ENCODE measurements at places on chromosomes 3 and 15.

- no peak for DNase-seq
Observed at GRCh38 chr3:134615743-134616142, 35.1 kb downstream of the KY start.

DNA sequence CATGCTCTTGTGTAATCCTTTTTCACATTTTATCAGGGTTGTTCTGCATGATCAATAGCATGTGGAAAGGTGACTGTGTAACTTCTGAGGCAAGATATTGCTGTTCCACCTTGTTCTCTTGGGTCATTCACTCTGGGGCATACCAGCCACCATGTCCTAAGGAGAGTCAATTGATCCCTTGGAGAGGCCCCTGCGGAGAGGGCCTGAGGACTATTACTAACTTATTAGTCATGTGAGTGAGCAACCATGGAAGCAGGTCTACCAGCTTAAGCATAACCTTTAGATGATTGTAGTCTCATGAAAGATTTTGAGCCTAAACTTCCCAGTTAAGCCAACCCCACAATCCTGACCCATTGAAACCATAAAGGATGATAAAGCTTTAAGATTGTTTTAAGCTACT, 22.0 kb upstream of the COL6A5 start:
- DNase-seq, result no peak

DNA sequence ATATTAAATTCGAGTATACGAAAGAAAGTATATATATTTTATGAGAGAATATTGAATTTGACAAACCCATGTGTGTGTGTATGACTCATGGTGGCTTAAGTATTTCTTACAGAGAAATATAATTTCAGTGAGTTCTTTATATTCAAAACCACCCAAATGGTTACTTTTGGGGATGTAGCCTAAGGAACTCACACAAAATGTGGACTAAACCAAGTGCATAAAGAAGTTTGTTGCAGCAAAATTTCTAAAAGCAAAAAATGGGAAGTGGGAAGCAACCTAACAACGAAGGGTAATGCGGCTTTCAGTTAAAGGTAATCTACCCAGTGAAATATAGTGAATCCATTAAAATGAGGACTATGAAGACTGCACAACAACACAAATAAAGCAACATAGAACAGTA, 277.1 kb downstream of the EDEM1 start:
- DNase-seq, result no peak

DNA sequence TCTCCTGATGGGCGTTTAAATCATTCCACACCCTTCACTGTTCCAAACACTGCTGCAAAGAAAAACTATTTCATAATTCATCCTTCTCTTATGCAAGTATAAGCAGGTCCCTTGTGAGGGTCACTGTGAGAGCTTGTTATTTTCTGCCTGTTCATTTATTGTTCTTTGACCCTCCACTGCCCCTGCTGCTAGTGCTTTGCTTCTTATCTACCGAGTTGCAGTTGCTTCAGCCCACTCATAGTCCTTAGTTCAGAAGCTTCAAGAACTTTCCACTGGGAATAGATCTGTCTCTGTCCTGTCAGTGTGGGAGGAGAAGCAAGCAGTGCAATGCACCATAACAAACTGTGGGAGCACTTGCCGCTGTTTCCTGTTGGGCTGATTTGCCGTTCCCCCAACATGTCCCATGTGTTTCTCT, 39.8 kb downstream of the RIOX2 start:
- no peak for DNase-seq

DNA sequence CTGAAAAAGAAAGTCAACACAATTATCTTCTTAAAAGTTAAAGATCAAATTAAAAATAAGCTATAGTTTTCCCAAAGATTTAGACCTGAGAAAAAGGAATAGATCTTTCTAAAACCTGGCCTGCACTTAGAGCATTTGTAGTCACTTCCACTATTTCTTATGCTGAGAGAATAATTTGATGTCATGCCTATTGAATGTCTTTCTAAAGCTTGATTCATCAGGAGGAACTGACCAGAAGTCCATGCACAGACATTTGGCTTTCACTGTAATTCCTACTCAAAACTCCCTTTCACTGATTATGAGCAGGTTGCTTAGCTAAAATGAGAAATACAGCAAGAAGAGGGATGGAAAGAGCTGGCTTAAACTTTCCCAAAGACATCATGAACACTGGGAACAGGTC, 4.3 kb downstream of the GREM1 start:
- DNase-seq, result no peak

DNA sequence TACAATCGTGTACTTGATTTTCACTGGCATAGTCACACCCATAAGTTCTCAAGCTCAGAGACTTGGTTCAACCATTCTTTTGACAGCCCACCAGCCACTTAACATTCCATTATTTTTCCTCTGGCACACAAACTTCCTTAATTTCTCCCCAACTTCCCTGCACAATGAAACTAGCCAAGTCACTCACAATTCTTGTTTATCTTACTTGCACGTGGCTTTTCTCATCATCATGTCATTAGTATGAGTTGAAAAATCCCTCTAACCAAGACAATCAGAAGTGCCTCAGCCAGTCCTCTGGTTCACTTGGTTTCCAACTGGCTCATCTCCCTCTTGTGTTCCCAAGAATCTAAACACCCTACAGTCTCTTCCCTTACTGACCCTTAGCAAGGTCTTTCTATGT, 110.5 kb upstream of the PTPRG start:
- no peak for DNase-seq

DNA sequence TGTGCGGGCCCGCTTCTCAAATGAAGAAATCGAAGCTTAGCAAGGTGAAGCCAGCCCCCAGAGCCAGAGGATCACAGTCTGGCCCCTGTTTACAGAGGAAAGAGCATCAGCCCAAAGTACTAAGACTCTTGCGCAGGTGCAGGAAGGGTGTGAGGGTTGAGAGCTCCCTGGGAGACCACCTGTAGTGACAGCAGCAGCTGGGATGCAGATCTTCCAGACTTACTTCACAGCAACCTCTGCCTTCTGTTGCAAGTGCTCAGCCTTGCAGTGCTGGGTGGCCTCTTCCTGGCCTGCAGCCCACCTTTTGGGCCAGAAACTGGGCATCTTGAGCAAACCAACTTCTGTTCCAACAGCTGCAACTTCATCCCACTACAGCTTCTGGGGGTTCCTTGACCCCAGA, 19.7 kb downstream of the SPATA12 start:
- DNase-seq, result no peak

- DNase-seq, result no peak
Observed at GRCh38 chr15:51094606-51095569, at the start of gene TNFAIP8L3. Gene TNFAIP8L3 (minus strand): TSS chr15:51094906. CDS start chr15:51094595, 311 bp downstream.

DNA sequence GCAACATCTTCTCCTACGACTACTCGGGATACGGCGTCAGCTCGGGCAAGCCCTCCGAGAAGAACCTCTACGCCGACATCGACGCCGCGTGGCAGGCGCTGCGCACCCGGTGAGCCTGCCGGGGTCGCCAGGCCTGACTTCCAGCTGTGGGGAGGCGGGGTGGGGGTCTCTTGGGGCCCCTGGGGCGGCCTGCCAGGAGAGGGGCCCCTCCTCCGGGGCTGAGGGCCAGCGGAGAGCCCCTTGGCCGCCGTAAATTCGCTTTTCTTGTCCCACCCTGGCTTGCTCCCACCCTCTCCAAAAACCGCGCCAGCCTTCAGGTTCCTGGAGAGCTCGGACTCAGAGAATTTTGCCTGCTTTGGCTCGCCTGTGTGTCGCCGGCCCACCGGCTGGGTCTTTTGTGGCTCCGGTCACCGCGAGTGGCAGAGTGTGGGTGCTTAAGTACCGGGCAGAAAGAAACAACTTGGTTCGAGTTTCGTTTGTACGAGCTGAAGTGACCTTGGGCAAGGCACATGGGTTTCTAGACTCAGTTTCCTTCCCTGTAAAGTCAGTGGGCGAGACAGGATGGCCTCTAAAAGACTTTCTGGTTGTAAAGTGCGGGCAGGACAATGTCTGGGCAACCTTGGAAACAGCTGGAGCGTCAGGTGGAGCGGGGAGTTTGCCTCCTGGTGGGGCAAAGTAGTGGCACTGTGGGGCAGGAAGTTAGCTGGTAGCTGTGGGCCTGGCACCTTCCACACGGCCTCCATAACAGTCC, 976 bp downstream of the ABHD17C start:
- DNase-seq, result peak; percentile 48

DNA sequence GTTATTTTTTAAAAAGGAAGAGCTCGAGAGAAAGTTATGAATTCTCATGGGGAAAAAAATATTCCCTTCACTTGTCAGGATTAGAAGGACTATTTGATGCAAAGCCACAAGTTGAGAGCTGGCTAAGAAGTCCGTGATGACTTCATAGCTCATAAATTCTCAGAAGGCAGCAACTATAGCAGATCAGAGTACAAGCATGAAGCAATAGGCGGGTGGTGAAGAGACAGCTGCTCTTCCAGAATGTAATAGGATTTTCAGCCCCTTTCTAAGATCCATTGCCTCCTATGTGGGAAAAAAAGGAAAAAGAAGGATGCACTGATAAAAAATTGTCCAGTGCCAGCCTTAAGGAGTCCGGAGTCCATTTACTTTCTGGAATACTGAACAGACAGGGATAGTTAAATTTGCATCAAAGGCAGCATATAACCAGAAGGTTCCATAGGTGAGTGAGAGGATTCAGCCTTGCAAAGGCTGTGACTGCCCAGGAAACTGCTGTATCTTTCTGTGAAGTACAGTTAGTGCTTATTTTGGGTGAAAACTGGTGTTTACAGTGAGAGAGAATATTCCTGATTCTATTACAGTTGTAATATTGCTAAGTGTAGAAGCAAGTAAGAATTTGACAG, 929.5 kb upstream of the ALCAM start:
- no peak for DNase-seq

- no peak for DNase-seq
Observed at GRCh38 chr15:29920515-29920914, 98.2 kb upstream of the TJP1 start.

DNA sequence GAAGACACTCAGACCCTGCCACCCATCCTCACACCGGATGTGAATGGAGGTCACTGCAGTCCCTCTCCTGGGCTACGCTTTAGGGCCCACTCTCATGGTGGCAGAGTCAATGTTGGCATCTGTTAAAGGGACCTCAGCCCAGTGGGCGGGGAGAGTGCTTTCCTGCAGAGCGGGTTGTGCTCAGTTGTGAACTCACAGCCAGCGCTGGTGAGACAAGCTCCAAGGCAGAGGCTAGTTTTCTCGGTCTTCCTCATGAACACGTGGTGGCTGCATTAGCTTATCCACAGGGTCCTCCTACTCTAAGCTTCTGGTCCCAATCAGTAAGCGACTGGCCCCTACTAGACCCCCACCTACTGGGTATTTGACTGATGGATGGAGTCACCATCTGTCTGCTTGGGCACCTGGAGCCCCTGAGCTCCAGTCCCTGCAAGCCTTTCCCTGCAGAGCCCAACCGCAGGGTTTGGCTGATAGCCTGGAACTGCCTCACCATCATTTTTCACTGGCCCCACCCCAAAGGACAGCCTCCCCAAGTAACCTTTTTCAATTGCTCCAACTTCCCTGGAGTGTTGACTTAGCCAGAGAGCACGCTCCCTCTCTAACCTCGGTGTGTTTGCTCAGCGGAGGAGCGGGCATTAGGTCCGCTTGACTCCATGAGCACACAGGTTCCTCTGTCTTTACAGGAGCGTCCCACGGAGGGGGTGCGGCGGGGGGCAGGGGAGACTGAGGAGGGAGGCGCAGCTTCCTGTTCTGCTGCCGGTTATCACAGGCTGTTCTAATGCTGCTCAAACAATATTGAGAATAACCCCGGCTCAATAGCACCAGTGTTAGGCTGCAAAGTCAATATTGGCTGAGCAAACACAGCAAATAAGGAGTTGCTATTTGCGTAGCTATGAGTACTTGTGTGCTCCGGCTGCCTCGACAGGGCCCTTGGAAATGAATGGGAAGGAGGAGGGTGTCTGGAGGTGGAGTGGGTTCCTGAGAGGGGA, 141.7 kb downstream of the RPLP1 start:
- no peak for DNase-seq

DNA sequence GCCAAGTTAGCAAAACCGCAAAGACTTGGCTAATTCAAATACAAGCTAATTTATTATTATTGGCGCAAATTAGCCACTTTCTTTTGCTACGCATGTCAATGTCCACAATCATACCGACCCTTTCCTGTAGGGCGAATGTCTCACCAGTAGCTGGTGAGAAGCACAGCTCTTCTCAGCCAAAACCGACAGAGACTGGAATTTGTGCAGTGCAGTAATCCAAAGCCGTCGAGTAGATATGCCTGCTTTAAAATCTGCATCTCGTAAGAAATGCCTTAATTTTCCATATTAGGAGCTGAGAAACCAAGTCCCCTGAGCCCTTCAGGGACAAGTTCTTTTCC, 614 bp upstream of the MINDY2 start:
- no peak for DNase-seq

DNA sequence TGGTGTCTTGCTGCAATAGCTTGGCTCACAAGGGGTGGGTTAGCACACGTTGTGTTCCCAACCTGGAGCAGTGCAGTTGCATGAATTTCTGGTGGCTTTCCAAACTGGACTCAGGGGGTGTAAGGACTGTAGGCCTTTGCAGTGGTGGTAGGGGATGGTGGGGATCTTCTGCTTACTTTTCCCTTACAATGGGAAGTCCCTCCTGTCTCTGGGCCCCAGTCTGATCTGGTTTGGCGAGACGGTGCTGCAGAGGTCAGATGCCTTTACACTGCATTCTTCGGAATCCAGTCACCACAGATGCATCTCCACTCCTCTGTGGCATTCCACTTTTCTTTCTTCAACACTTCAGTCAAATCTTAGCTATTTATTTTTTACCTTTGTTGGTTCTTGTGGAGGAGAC, 132.1 kb downstream of the DOCK3 start:
- no peak for DNase-seq

- DNase-seq, result no peak
Observed at GRCh38 chr3:87949879-87950208, 109.0 kb downstream of the CGGBP1 start.

GRCh38 chr15:67147396-67147949, 82.1 kb downstream of the SMAD3 start:
- no peak for DNase-seq

DNA sequence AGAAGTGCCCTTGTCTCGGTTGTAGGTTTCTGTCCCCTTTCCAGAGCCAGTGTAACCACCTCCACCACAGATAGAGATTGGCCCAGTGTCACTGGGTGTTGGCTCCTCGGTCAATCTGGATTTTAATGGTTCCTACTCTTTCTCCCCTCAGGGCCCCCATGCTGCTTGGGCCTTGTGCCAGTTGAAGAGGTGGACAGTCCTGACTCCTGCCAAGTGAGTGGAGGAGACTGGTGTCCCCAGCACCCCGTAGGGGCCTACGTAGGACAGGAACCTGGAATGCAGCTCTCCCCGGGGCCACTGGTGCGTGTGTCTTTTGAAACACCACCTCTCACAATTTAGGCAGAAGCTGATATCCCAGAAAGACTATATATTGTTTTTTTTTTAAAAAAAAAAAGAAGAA, 75.2 kb downstream of the BOC start:
- DNase-seq, result no peak
